ENCODE measurements at places on chromosomes 5 and 9. TPM values are rescaled to one million over a fixed set of nuclear protein-coding genes. Genes with fewer than 3 reads are reported as not detected.

- no peak for DNase-seq
Measured at GRCh38 chr9:88488166-88488565, 46.8 kb upstream of the NXNL2 start.

The IL3 gene
- total RNA-seq: not detected

DNA sequence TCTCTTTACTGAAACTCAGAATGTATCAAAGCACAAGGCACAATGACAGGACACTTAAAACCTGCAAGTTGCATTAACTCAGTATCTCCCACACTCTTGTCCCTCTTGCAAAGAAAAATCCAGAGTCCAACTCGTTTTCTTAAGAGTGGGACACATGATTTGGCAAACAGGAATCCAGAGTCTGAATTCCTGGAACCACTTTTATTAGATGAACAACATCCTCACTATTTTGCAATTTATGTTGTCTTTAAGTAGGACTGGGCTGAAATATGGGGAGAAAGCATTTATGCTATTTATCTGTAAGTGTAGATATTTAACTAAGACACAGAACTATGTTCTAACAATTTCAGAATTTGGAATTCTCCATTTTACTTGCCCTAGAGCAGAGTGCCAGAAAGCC lies 69.1 kb downstream of the ABCA1 start:
- no peak for DNase-seq

- DNase-seq: no peak
Measured at GRCh38 chr5:122849771-122850170, 4.4 kb downstream of the SNX24 start.

- no peak for DNase-seq
Measured at GRCh38 chr5:120466341-120467006, 2.4 kb downstream of the PRR16 start.

The CTXN3 gene
- not detected for total RNA-seq

The SPINK1 gene
- total RNA-seq: not detected

DNA sequence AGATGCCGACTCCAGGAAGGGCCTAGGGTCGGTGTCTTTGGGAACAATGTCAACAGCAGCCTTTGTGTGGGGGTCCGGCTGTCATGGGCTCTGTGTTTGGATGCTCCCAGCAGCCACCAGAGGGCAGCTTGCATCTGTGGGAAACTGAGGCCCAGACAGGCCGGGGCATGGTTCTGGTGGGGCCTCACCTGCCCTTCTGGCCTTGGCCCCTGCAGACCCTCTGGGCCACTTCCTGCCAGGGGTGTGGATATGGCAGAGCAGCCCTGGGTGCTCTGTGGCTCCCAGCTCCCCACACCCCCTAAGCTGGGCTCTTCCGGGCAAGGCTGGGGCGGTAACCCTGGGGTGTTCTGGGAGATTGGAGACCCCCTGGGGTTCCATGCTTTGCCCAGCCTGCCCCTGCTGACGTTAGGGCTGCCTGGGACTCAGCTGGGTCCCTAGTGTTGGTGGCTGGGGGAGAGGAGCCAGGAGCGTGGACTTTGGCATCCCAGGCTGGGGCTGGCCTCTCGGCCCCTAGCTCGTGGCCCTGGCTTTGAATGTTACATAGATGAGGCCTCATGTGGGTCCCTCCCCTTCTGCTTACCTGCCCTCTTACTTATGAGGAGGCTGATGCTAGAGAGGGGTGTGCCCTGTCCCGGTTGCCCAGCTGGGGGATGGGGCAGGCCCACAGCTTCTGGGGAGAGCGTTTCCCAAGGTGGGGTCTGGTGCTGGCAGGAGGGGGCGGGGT lies 38.3 kb downstream of the RXRA start:
- DNase-seq: no peak

DNA sequence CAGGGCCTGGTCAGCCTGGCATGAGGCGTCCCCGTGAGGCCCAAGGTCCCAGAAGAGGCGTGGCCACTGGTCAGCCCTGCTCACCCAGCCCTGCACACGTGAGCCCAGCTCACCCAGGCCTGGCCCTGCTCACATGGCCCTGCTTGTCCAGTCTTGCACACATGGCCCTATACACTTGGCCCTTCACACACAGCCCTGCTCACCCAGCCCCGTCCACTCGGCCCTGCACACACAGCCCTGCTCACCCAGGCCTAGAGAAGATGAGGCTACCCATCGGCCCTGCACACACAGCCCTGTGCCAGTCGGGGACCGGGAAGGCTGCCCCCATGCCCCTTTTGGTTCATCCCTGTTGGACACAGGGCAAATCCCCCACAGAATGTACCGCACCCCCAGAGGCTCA lies 28.4 kb downstream of the ZDHHC11B start:
- DNase-seq: peak; percentile 65

The FOXD4L4 gene
- not detected for total RNA-seq

DNA sequence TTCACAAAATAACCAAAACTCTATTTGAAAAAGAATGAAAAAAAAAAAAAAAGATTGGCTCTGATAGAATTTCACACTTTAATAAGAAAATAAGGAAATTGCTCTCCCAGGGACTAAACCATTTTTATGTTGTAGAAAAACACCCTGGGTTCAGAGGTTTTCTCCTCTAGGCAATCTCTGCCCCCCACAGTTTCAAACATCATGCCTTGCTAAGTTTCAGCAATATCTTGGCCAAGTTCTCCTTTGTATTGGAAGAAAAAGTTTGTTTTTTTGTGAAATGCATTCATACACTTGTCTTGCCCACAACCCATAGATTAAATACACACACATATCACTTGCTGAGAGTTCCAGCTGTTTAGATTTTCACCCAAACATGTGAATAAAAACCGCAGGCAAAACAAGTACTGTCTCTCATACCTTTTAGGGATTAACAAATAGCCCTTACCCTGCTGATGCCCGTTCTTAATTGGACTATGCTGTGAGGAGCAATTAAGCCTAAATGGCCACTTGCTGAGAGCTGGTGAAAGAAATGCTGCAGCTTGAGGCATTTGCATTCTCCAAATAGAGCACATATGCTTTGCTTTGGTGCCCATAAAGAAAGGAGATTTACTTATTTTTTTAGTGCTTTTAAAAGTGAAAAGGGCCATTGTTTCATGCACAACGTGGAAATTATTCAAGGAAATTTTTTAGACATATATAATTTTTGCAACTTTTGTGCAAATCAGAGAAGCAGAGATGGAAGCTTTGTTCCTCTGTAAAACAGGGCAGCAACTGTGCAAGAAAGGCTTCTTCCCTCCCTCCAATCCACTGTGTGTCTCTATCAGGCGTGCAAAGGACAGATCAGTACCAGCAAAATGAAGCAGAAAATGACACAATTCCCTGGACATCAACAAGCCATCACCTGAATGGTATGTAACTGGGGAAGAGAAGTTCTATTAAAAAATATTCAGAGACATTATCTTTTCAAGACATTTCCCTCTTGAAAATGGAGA lies 262.4 kb upstream of the KIF2A start:
- no peak for DNase-seq

The NUTM2G gene
- not detected for total RNA-seq

DNA sequence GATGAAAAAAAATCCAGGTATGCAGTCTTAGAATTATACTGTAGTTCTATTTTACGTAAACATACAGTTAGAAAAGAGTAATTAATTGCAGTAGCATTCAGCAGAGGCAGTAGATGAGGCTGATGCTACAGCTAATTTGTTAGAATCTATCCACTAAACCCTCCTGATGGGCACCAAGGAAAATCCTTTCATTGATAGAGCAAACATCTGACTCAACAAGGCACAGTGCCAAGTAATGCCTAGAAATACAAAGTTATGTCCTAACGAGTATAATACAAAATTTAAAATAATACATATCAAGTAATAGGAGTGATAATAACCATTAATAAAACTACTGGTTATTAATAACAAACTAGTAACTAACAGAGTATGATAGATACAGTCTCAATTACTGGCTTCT lies 9.0 kb downstream of the MOCS2 start:
- DNase-seq: no peak

The OR1Q1 gene
- total RNA-seq: not detected

- no peak for DNase-seq
Measured at GRCh38 chr5:143354025-143354424, 49.5 kb downstream of the NR3C1 start.

DNA sequence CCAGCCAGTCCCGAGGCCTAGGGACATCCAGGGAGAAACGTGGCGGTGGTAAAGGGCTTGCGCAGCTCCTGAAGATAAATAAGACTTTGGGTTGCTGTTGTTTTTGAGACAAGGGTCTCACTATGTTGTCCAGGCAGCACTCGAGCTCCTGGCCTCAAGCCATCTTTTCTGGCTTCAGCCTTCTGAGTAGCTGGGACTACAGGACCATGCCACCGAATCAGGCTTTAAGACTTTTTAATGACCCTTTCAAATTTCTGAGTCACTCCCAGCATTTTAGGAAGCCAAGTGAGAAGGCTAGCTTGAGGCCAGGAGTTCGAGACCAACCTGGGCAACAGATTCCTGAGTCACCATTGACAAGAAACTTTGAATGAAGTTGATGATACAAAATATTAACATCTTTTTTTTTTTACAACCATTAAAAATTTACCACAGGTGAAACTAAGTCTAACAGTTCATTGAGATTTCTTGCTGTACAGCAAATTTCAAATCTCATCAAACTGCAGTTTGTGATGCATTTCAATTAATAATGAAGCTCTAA lies 817 bp upstream of the GNE start:
- DNase-seq: no peak

DNA sequence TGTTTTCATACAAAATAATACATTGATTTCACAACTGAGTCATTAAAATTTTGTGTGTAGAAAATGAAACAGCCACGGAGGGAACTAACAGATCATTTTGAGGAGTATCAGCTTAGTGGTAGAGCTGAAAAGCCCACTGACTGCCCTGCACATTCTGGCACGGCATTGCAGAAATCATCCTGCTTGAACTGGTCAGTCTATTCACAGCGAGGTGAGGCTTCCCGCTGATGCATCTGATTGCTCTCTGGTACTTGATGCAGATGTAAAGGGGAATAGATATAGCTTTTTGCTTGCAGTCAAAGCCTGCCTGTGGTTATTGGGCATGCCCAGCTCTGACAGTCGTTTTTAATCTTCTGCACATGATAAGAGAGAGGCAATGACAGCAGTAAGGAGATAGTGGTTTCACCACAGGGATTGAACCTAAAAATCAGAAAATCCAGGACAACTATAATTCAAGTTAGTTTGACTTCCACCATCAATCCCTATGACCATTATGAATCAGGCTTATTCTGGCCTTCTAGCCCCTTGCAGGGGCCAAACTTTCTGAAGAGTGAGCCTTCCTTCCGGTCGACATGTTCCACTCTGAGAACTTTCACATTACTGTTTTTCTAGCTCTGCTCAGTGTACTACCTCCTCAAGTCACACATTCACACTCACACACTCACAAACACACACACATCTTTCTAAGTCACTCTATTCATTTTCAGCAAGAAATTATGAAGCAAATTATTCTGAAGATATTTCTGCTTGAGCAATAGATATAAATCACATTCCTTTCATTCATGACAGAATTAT lies 782.8 kb upstream of the NUDT12 start:
- DNase-seq: no peak

The FGF1 gene
- 42.7 TPM for total RNA-seq

The PTGR1 gene
- 44.6 TPM for total RNA-seq

- no peak for DNase-seq
Measured at GRCh38 chr5:156103155-156103885, 223.6 kb upstream of the SGCD start.

The CHSY3 gene
- total RNA-seq: 0.51 TPM

DNA sequence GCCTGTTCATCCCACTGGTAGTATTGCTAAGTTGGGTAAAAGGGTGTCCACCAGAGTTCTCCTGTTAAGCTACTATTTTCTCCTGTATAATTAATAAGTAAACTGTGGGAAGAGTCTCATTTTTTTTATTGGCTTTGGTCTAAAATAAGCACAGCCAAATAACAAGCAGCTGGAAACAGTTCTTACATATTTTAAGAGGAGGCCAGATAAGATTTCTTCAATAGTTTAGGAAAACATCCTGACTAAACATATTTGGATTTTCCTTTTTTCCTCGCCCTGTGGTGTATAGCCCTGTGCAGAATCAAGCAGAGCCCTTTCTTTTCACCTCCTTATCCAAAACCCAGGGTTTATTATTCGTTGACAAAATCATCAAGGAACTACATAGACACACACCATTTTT lies 122.2 kb upstream of the ZNF608 start:
- DNase-seq: no peak

The DMRT3 gene
- not detected for total RNA-seq

- DNase-seq: no peak
Measured at GRCh38 chr5:169719360-169720314, 82.6 kb downstream of the DOCK2 start.

GRCh38 chr9:80144856-80145255 lies 573.1 kb downstream of the TLE4 start:
- no peak for DNase-seq

DNA sequence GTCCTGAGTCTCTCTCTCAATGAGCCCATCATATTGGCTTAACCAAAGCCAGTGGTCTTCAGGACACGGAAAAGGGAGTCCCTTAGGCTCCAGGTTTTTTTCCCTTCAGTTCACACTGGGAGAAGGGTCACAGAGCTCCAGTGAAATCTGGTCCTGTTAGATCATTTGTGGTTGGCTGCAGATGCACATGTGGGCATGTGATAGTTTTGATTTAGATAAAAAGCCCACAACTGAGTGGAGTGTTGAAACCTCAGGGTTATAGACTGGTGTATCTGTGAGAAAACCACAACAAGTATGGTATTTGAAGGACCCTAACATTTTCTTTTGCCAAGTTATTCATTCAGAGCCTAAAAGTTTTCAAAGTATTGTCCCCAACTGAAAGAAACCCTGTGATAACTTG lies 46.7 kb downstream of the PRLR start:
- no peak for DNase-seq

DNA sequence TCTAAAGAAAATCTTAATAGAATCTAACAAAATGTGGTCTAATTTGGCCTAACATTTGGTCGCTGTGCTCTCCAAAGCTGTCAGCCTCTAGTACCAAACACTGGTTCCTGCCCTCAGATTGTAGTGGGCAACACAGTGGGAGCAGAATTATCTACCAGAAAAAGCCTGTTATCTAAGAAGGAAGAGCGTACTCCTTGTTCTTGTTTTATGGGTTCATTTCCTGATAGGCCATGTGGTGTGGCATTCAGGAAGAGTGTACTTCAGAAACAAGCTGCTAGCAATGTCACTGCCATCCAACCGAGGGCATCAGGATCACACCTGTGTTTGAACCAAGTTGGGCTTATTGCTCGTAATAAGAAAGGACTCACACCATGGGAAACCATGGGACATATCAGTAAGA lies 487.9 kb upstream of the DAP start:
- DNase-seq: no peak

DNA sequence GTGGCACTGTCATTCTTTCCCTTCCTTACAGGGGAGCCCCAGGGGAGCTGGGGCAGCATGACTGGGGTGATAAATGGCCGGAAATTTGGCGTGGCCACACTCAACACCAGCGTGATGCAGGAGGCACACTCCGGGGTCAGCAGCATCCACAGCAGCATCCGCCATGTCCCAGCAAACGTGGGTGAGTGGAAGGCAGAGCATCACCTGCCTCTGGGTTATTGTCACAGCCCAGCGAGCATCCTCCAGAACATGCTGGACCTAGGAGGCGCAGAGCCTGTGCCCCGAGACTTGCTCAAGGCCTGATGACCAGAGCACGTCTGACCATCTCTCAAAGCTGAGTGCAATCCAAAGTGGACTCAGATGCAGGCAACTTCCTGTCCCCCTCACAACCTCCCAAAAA lies 22.2 kb upstream of the ASS1 start:
- DNase-seq: no peak

All from Right ventricle myocardium superior (tissue), 1 donor.